ENCODE measurements at places on chromosomes 6 and 20. TPM values are rescaled to one million over a fixed set of nuclear protein-coding genes. Genes with fewer than 3 reads are reported as not detected.

- DNase-seq, result no peak
Observed at GRCh38 chr6:120447605-120448004, 886.7 kb downstream of the TBC1D32 start.

- DNase-seq, result no peak
Observed at GRCh38 chr20:31638816-31639215, 1.1 kb downstream of the COX4I2 start.

DNA sequence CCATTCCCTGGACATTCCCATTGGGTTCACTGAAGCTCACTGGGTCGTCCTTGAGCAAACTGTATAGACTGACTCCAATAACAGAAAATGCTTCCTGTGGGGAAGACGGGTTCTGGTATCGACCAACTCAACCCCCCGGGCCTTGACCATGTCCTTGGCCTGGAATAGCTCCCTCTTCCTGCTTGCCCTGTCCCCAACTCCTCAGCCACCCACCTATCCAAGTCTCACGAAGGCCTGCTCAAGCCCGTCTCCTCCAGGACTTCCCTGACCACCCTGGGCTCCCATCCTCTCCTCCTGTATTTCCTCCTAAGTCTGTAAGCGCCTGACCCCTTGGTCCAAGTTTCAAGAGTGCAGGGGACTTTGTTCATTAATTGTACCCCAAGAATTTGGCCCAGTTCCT, 2.8 kb upstream of the HMGA1 start:
- no peak for DNase-seq

- DNase-seq, result no peak
Observed at GRCh38 chr6:85041376-85041775, 277.0 kb upstream of the TBX18 start.

SSTR4 gene
- not detected for total RNA-seq

HSPA12B gene
- total RNA-seq, result 0.18 TPM

ZC3H12D gene
- 0.09 TPM for total RNA-seq
